ENCODE measurements at places on chromosomes 6 and 20.

- DNase-seq = no peak
Measured at GRCh38 chr20:25608774-25609173, 15.0 kb downstream of the NANP start.

- no peak for DNase-seq
Measured at GRCh38 chr20:5504061-5504739, 187.4 kb upstream of the PROKR2 start.

DNA sequence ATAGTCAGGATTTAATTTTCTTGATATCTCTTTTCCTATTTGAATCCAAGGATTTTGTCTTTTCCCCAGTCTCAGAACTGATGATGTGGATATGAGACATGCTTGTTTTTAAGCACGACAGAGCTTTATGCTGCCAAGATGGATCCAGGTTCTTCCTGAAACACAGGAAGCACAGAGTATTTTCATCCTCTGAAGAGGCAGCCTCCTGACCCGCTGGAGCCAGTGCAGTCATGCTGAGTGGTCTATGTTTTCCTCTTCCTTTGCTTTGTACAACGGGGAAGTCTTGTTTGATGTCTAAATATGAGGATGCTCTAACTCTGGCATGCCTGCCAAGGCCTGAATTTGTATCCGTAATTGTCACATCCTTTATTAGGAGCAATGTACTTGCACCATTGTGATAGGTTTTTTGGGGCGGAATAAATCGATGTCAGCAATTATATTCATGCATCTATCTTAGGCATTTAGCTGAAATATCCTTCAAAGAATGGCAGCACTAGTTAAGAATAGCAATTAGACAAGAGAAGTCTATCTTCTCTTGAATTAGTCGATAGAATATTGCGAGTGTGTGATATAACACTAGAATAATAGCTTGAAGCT, 407.1 kb upstream of the JAG1 start:
- no peak for DNase-seq

DNA sequence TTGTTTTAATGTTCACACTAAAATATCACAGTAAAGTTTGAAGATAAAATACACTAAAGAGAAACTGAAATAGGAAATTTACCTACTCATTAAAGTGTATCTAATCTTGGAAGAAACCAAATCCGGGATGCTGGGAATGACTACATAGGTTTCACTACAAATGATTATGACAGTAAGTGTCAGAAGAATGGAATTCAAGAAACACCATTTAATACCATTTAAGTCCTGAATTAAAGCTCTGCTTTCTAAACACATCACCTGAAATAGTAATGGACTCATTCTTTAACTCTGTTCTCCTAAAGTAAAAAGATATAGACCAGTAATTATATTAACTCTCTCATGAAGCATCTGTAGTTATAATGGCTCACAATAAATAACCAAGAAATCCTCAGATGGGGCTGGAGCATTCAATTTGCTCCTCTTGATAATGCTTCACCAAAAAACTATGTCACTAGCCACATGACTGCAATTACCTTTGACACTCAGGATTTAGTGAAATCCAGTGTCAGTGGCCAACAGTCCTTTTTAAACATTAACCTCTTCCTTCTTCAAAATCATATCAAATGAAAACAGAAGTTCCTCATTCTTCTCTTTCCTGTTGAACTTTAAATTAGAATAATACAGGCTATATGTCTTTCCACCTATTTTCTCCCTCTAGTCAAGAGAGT, 41.4 kb downstream of the MAP7 start:
- no peak for DNase-seq

GRCh38 chr6:51953246-51953645, 134.2 kb downstream of the PKHD1 start:
- no peak for DNase-seq

DNA sequence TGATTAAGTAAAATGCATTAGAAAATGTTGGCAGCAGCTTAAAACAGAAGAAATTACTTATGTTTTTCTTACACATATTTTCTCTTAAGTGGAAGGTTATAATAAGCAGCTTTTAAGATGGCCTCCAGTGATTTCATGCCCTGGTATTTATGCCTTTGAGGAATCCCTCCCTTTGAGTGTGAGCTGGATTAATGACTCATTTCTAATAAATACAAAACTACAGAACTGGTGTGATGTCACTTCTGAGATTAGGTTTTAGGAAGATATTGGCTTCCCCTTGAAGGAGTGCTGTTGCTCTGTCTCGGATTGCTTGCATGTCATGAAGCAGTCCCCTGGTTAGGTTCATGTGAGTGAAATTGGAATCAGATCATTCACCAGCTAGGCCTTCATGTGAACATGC, 143.2 kb upstream of the EPHA7 start:
- DNase-seq = no peak

DNA sequence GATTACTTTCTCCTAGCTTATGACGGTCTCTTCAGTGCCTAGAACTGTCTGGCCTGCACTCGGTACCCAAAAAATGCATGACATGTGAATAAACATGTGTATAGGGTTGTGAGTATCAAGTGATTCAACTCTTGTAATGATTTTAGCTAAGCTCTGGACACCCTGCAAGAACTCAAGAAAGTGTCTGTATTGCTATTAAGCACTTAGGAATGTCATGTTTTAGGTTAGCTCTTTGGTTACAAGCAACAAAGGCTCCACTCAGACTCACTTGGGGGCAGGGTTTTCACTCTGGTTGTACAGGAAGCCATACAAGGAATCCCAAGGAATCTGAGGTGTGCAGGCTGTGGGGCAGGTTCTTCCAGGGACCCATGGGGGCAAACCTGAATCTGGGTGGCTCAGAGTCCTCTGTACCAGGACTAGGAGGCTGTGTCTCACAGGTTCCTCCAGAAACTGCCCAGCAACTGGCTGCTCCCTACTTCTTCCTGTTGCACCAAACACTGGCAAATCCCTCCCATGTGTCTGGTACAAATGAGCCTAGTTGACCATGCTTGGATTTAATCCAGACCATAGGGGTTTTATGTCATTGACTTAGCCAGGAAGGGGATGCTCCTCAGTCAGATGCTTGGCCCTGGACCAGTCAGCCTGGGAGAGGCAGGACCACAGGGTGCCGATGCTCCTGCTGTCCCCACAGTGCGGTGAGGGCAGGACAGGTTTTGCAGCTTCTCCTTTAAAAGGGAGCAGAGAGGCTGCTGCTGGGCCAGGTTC, 77.9 kb upstream of the CDH4 start:
- DNase-seq = no peak

DNA sequence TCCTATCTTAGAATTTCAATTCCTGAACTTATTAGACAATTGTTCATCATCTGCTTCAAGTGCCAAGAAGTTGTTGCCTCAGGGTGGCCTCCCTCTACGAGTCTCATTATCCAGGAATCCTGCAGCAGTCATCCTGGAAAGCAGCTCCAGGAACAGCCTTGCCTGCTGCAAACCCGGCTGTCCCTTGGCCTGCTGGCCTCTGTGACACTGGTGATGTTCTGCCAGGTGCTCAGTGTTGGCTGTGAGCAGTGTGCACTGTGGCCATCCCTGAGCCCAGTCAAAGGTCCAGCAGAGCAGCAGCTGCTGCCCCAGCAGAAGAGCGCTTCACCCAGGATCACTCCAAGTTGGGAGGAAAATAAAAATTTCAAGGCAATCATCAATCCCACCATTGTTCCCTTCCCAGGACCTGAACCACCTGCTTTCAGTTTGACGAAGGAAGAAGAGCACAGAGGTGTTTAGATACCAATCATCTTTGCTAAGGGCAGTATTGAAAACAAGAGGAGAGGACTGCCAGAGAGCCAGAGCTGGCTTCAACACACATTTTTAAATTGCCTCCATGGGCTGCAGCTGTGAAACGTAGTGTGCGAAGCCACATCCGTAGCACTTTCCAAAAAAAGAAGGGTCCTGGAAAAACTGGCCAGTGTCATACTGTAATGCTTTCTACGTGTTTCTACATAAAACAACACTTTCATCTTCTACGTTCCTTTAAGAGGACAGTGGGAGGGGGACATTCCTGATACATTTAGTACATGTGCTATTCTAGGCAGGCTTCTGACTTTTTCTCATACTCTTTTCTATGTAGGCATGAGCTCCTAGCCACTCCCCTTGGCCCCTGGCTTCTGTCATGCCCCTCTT, 7.2 kb upstream of the FAM50B start:
- no peak for DNase-seq

DNA sequence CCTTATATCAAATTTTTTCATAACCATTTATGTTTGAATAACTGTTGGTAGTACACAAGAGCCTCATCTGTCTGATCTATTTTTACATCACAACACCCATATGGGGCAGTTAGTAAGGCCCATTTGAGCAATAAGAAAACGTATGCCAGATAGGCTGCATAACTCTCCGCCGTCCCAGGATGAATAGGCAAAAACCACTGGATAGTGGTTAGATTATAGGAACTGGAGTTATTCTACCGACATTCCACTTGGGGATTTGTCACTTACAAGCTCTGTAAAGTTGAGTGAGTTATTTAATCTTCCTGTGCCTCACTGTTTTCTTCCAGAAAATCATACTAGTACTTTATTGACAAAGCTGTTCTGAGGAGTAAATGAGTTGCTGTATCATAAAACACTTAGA, 881.9 kb downstream of the QKI start:
- no peak for DNase-seq

- no peak for DNase-seq
Measured at GRCh38 chr6:1872649-1873131, 263.0 kb downstream of the FOXC1 start.
